ENCODE measurements at places on chromosomes 16 and 17.

- peak; percentile 71 for DNase-seq
These were observed 26.9 kb downstream of the CD300A start for GRCh38 chr17:74493331-74493833.

DNA sequence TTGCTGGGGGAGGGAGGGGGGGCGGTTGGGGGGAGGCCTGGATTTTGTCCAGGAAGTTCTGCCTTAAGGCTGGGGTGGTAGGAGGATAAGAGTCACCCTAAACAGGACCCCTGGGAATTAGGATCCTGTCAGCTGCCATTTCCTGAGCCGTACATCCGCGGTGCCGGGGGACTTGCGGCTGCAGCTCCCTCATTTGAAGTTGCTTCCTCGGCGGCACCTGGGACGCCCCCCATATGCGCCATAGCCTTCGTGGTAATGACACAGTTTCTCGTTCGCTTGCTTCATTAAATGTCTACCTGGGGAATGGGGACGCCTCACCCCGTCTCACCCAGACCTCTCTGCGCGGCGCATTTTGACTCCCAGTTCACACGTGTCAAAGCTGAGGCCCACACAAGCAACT, 55.1 kb upstream of the PABPN1L start:
- no peak for DNase-seq

- DNase-seq, result no peak
These were observed 54.0 kb downstream of the CNGB1 start for GRCh38 chr16:57916735-57917438.

DNA sequence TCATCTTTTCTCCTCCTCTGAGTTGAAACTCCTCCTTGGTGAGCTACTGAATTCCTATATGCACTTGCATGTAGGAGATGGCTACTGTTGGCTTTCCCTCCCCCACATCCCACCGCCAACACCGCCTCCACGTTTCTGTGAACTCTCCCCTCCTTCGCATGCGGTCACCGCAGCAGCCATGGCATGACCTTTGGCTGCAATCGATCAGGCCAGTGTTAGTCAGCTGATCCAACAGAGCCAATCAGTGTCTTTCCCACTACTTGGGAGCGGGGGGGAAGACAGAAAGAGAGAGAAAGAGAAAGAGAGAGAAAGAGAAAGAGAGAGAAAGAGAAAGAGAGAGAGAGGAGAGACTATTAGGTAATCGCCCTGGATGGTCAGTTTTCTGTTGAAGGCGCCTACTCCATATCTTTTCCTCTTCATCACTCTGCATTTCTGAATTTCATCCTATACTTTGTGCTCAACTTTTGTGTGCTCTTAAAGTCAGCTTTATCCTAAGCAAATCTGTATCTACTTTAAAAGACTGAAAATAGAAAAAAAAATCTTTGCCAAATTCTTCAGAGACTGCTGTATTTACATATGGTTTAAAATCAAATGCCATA, 22.7 kb downstream of the ASGR1 start:
- no peak for DNase-seq

DNA sequence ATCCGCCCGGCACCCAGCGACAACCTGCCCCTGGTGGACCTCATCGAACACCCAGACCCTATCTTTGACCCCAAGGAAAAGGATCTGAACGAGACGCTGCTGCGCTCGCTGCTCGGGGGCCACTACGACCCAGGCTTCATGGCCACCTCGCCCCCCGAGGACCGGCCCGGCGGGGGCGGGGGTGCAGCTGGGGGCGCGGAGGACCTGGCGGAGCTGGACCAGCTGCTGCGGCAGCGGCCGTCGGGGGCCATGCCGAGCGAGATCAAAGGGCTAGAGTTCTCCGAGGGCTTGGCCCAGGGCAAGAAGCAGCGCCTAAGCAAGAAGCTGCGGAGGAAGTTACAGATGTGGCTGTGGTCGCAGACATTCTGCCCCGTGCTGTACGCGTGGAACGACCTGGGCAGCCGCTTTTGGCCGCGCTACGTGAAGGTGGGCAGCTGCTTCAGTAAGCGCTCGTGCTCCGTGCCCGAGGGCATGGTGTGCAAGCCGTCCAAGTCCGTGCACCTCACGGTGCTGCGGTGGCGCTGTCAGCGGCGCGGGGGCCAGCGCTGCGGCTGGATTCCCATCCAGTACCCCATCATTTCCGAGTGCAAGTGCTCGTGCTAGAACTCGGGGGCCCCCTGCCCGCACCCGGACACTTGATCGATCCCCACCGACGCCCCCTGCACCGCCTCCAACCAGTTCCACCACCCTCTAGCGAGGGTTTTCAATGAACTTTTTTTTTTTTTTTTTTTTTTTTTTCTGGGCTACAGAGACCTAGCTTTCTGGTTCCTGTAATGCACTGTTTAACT, 1.0 kb downstream of the NOG start:
- peak; percentile 11 for DNase-seq

GRCh38 chr17:75454193-75454592, 2.2 kb upstream of the TMEM94 start:
- no peak for DNase-seq

DNA sequence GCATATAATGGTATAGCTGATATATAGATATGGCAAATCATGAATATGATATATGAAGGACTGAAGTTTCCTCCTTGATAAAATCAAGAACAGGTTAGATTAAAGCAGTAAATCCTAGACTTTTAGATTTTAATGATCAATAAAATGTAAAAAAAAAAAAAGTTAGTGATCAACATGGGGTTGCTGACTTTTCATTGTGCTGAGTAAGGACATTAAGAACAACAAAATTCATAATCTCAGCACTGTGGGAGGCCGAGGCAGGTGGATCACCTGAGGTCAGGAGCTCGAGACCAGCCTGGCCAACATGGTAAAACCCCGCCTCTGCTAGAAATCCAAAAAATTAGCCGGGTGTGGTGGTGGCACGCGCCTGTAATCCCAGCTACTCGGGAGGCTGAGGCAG, 10.4 kb upstream of the CHD3 start:
- no peak for DNase-seq
